ENCODE measurements at places on chromosomes 16 and 17.
A peak's percentile ranks its signal among the peaks of the same experiment; 100 is the strongest.

DNA sequence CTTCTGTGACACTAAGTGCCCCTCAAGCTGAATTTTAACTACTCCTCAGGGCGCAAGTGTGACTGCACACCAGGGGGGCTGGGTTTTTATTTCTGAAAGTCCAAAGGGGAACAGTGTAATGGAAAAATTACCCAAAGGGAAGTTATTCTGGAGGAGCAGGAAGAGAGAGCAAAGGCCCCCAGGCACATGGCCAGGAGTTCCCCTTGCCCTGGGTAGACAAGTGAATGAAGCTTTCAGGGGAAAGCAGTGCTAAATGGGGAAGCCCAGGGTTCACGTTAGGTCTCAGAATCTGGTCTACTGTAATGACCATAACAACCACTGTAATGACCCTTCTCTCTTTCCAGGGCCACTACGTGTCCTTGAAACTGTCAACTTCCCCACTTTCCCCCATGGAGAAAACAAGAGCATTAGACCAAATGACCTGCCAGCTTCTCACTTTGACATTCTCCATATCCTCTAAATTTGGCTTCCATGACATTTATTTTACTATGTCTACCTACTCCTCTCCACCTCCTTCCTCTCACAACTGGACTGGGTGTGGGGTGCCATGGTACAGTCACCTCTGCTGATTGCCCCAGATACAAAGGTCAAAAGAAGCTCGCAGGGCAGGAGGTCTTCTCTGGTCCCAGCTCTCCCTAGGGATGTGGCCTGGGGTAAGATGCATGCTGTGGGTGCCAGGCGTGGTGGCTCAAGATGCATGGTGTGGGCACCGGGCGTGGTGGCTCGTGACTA is 34.1 kb upstream of the MMP2 start:
- no peak for DNase-seq

- DNase-seq, result no peak
Measured at GRCh38 chr16:53081032-53081424, 26.2 kb downstream of the CHD9 start.

GRCh38 chr16:27239906-27240655 is 28.5 kb downstream of the NSMCE1 start:
- DNase-seq, result no peak

DNA sequence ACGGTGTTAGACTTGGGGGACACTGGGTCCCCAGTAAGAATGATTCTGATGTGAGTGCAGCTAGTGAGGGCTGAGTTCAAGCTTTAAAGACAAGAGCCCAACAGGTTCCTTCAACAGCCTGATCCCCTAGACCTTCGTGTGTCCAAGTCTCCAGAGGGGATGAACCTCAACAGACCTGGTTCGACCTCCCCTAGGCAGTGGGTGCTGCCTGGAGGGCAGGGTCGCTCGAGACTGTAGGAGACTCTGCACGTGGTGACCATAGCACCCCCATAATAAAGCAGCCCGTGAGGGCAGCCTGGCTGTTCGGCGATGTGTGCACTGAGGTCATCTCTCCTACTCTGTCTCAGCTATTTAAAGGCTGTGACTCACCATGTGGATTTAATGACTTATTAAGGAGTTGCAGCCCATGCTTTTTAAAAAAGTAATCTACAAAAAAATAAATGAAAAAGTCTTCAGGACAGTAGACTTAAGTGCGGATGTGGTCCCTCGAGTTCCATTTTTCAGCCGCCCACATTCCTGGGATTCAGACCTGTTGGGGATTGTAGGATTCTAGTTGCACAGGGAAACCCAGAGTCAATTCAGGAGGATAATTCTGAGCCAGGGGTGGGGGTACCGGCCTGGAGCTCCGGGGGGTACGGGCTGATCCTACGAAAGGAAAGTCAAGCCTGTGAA is 23.4 kb upstream of the METRNL start:
- DNase-seq, result no peak

- no peak for DNase-seq
Measured at GRCh38 chr17:17579691-17580090, 11.8 kb downstream of the PEMT start.

- DNase-seq, result no peak
Measured at GRCh38 chr16:69626256-69626655, 60.5 kb downstream of the NFAT5 start.

- DNase-seq, result no peak
Measured at GRCh38 chr17:66643815-66644710, 190.9 kb upstream of the CACNG5 start.

- peak; percentile 62 for DNase-seq
Measured at GRCh38 chr16:71537643-71538042, 11.4 kb downstream of the CHST4 start.

- DNase-seq, result no peak
Measured at GRCh38 chr17:8693328-8693727, 51.3 kb downstream of the CCDC42 start.

DNA sequence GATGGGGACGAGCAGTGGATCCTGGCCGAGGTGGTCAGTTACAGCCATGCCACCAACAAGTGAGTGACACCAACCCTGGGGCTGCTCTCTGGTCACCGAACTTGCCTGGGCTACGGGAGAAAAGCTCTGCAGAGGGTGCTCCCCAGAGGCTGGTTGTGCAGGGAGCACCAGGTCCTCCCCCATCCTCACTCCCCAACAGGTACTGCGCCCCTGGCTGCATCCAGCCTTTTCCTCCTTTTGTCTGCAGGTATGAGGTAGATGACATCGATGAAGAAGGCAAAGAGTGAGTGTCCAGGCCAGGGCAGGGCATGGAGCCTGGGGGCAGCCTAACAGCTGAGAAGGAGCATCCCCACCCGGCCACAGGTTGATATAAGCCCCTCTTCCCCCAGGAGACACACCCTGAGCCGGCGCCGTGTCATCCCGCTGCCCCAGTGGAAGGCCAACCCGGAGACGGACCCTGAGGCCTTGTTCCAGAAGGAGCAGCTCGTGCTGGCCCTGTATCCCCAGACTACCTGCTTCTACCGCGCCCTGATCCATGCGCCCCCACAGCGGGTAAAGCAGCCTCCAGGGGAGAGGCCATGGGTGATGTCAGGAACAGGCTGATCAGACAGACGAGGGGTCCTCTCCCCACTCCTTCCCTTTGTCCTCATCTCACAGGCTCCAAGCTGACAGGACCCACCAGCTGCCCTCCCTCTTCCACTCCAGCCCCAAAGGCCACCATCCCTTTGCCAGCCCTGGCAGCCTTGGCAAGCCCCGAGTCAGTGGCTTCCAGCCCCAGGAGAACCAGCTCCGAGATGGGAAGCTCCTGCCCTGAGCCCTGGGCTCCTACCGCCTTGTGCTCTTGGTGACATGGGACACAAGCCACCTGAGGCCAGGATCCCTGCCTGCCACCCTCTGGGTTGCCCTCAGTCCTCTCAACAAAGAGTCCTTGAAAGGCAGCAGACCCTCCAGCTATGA is 6.2 kb downstream of the SULT1A2 start:
- no peak for DNase-seq

DNA sequence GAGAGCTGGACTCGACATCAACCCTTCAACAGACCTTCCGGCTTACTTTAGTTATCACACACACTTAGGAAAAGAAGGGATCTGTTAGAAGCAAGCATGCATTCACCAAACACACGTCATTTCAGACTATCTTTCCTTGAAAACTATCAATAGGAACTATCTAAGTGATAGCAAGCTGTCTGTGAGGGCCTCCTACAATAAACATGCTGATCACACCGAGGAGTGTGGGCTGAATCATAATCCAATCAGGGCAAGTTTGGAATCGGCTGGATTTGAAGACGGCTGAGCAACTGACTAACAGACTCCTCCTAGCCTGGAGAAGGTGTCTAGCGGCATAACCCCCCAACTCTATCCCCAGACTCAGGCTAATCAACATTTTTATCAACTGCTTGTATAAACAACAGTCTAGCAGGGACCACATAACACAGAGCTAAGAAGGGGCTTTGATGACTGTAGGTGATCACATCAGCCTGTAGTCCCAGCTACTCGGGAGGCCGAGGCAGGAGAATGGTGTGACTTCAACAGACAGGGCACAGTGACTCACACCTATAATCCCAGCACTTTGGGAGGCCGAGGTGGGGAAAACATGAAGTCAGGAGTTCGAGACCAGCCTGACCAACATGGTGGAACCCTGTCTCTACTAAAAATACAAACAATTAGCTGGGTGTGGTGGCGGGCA is 14.1 kb downstream of the NXN start:
- DNase-seq, result no peak

DNA sequence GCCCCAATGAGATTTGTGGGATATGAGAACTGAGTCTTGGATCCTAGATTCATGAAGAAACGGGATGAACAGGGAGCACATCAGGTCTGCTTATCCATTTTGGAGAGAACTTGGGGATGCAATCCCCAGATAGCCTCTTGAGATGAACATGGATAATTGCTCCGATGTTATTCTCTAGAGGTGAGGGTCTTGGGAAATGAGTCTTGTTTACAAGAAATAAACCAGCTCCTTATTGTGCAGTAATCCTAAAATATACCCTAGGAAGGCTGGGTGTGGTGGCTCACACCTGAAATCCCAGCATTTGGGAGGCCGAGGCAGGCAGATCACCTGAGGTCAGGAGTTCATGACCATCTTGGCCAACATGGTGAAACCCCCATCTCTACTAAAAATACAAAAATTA is at the start of gene OR1D2:
TSS of gene OR1D2 (minus strand) at position 101 of the 400 bp plus-strand sequence. CDS start 11,426 bp downstream, outside the sequence.
- no peak for DNase-seq

- DNase-seq, result peak; percentile 49
Measured at GRCh38 chr17:32520104-32520701, 33.4 kb downstream of the CDK5R1 start.

GRCh38 chr16:86959729-86960128 is 357.5 kb downstream of the C16orf95 start:
- no peak for DNase-seq

DNA sequence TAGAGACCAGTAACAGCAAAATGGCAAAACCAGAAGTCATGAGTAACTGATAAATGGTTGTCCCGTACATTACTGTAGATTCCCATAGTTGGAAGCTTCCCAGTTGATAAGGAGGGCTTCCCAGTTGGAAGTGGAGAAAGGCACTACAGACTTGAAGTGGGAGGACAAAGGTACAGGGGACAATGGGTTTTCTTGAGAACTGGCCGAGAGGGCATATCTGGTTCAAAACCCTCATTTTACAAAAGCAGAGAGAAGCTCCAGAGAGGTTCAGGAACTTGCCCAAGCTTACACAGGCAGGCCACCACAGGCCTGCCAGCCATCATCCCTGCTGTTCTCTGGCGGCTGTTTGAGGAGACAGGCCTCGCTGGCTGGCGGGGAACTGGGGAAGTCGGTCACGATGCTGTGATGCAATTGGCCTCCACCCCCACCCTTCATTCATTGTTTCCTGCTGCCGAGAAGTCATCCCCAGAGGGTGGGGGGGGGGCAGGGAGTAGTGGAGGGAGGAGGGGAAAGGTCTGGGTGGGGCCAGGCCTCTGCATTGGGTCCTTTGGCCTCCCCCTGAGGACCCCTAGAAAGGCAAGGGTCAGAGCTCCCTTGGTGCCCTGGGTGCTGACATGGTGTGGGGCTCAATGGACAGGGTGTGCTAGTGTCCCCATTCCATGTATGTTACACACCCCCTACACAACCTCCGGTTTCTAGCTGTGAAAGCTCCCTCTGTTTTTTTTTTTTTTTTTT is 3.0 kb downstream of the UBALD2 start:
- peak; percentile 27 for DNase-seq

DNA sequence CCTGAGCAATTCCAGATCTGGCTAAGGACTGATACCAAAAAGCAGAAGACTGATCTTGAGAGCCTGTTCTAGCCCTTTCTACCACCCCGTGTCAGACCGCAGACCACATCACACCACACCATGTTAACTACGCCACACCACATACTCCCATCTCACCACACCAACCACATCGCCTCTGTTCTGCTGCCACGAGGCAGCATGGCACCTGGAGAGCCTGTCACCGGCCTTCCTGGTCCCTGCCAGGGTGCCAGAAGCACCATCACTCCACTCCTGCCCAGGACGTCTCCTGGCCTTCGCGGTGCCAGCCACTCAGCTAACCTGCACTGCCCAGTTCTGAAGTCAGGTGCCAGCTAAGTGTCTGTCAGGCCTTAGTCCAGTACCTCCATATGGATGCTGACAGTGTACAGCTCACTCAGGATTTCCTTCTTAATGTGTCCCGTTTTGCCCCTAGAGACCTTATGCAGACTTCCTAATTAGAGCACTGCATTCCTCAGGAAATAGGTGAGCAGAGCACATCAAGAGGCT is 37.2 kb upstream of the BCAR1 start:
- no peak for DNase-seq

- DNase-seq, result no peak
Measured at GRCh38 chr17:63292421-63292820, 153.7 kb downstream of the CYB561 start.

- DNase-seq, result no peak
Measured at GRCh38 chr16:88347656-88348376, 34.9 kb upstream of the ZNF469 start.

DNA sequence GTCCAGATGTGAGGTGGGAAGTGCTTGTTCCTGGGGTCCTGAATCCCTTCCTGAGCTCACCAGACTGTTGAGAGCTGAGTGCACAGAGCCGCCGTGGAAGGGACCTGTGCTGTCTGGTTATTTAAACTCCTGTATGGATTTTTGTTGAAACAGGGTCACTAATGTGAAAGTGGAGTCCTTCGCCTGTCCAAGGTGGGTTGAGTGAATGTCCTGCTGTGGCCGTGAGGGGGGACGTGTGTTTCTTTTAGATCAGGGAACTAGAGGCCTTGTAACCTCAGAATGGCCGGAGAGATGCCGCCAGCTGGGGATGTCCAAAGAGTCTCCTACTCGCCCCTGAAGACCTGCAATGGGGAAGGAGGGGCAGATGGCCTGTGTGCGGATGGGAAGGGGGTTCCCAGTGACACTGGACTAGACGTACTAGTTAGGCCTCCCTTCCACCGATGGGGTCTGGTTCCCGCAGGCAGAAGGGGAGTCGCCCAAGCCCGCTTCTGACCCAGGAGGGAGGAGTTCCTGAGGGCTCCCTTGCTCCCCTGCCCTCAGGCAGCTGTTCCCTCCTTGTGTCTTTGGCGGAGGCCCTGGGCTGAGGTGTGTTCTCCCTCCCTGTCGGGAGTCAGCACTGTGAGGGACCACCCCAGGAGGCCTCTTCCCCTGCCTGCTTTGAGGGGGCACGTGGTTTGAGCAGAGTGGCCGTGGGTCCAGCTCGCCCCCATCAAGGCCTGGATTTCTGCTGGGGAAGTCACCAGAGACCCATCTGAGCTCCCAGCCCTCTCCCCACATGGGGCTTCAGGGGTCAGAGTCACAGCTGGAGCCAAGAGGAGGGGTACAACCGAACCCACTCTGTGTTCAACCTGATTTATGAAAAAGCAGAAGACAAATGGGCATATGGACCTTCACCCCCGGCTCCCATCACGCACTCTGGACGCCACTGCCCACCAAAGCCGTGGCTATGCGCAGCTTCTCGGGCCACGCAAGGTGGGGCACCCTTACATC is 30.9 kb downstream of the OR1D5 start:
- DNase-seq, result no peak

DNA sequence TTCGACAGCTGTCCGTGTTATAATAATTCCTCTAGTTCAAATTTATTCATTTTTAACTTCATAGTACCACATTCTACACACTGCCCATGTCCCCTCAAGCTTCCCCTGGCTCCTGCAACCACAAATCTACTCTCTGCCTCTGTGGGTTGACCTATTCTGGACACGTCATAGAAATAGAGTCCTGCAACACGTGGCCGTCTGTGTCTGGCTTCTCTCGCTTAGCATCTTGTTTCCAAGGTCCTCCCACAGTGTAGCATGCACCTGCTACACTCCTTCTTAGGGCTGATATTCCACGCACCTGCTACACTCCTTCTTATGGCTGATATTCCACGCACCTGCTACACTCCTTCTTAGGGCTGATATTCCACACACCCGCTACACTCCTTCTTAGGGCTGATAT is 16.5 kb downstream of the SCGB1C2 start:
- DNase-seq, result no peak

GRCh38 chr16:73279451-73279850 is 231.5 kb upstream of the ZFHX3 start:
- DNase-seq, result no peak
